ENCODE measurements at places on chromosomes 16 and 17. TPM values are rescaled to one million over a fixed set of nuclear protein-coding genes. Genes with fewer than 3 reads are reported as not detected.

The SLFN5 gene
- 8.0 TPM for total RNA-seq

The PLA2G10 gene
- total RNA-seq = not detected

The OR4D2 gene
- total RNA-seq = not detected

The PRR15L gene
- total RNA-seq = not detected

The CD300E gene
- not detected for total RNA-seq

The NPIPA7 gene
- 4.2 TPM for total RNA-seq

The TCF25 gene
- total RNA-seq = 87.1 TPM

The FNDC8 gene
- total RNA-seq = not detected

The TEKT1 gene
- total RNA-seq = 3.2 TPM

Data from cerebellum (tissue), 4 donors.